HEK293T (cell line): ENCODE measurements at places on chromosomes 2 and 18.

DNA sequence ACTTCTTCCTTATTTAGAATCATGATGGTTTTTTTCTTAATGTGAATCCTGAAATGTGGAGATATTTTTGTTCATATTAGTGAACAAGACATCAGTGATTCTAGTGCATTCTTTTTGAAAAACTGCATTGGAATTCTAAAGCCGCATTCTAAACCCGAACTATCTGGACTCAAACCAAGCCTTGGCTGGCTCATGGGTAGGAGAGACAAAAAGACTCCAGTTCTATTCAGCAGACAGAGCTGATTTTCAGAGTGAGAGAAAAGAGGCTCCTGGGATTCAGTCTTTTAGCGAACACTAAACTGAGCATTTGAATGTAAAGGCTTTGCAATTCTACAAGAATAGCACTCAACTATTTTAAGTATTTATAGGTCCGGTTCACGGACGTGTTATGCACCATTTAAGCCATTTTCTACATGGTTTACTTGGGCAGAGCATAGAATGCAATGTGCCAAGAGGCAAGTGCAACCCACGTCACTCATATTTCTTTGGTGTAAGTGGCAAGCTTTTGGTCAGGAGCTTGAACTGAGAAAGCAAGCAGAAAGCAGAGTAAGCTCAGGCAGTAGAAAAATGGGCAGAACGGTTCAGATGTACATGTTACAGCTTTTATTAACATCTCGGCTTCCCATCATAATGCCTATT is 227.3 kb upstream of the RAB12 start:
- DNase-seq, result no peak

- no peak for DNase-seq
These were observed 631 bp downstream of the MORN2 start for GRCh38 chr2:38876407-38876806.

DNA sequence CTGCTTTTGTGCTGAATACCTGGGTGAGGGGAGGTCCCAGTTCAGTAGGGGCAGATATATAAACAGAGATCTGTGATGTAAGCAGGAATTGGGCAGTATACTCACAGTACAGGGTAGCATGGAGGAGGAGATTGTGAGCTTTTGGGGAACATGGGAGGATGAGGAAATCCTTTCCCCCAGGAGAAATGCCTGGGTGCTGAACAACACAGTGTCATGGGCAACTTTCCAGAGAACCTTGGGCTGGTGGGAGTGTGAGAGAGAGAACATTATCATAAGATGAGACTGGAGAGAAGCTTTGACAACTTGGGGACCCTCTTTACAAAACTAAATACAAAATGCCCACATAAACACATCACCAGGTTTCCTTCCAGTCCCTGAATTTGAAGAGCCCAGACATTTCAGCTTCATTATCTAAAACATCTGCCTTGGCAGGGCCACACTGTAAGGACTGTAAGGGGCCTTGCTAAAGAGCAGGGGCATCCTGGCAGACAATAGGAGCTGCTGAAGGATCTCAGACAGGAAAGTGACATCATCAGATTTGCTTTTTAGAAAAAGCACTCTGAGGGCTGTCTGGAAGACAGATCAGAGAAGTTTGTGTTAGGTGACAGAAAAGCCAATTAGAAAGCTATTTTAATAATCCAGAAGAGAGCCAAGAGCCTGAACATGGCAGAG is 303.1 kb upstream of the FBXO11 start:
- no peak for DNase-seq

DNA sequence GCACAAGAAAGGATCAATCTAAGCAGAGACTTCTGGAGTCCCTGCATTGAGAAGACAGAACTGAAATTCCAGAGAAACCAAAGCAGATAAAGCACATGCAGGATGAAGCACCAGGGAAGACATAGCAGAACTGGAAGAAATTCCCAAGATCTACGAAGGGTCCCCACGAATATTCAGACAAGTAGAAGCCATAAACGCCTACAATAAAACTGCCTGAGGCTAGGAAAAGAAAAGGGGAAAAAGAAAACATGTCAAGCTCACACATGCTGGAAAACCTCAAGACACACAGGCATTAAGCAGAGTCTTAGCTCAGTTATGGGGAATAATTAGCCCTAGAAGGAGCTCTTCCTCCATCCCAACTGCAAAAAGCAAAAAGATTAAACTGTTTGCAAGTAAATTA is 171.2 kb downstream of the NBAS start:
- no peak for DNase-seq

GRCh38 chr18:58898010-58898799 is 33.5 kb downstream of the ZNF532 start:
- no peak for DNase-seq

GRCh38 chr2:15565392-15565791 is 4.3 kb upstream of the NBAS start:
- DNase-seq, result no peak

DNA sequence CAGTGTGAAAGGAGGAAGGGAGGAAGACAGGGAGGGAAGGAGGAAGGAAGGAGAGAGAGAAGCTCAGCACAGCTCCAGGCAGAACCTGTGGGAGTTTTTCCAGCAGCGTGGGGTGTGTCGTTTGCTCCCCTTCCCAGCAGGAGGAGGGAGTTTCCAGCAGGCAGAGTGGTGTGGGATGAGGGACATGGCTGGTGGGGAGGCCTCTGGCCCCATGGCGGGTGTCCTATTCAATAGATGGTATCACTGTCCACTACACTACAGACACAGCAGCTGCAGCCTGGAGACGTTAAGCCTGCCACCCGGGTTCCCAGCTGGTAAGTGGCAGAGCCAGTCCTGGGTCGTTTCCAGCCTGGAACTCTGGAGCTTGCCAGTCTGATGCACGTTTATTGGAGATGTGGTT is 44.7 kb downstream of the GLI2 start:
- DNase-seq, result no peak

DNA sequence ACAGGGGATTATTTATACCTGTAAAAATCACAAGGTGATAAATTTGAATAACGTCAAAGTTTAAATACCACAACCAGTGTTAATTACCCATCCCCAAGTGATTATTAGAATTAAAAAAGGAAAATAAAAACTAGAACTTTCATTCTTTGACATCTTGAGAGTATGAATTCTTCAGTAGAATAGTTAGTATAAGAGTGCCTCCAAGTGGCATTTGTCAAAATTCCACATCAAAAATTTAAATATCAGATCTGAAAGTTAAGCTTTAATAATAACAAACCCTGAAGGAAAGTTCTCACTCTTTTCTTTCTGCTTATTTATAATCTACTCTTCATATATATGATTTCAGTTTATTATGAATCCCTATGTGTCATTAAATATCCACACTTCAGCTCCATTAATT is 273.7 kb upstream of the KYNU start:
- no peak for DNase-seq
